Transverse colon (tissue), 4 donors: ENCODE measurements at places on chromosomes 3 and 15.
A peak's percentile ranks its signal among the peaks of the same experiment; 100 is the strongest.

DNA sequence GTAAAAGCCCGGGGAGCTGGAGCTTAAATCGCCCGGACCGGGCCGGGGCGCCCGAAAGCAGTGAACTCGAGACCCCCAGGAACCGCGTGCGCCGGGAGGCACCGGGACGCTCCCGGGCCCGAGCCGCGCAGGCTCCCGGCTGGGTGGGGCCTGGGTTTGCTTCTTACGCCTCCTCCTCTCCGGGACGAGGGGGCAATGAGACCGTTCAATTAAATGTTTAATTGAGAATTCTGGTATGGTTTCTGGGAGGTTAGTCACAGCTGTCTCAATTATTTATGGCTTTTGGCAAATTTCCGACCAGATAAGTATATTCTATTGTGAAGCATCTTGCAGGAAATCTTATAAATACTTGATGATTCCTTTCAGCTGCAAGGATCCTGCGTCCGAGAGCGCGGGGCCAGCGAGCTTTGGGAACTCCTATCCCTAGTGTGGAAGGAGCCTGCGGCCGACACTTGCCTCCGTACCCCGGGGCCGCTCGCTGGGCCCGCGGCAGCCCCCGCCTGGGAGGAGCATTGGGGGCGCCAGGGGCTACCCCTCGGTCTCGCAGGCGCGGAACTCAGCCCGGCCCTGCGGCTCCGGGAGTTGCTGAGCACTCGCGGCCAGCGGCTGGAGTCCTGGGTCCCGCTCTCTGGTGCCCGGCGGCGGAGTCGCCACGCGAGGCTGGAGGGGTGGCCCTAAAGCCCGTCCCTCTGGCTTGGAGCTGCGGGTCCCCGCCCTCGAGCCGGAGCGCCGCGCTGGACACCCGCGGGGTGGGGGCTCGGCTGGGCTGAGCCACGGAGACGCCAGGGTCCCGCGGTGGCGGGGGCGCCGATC, 10.3 kb downstream of the ISL2 start:
- H3K4me1 ChIP-seq, result peaks cover 49% of the 10 kb centered on the region
- no peaks in the 10 kb centered on the region for H3K36me3 ChIP-seq
- peak overlapping the region; percentile 86 for H3K27ac ChIP-seq
- peaks cover 70% of the 10 kb centered on the region for H3K27me3 ChIP-seq
- DNase-seq, result peak; percentile 38

DNA sequence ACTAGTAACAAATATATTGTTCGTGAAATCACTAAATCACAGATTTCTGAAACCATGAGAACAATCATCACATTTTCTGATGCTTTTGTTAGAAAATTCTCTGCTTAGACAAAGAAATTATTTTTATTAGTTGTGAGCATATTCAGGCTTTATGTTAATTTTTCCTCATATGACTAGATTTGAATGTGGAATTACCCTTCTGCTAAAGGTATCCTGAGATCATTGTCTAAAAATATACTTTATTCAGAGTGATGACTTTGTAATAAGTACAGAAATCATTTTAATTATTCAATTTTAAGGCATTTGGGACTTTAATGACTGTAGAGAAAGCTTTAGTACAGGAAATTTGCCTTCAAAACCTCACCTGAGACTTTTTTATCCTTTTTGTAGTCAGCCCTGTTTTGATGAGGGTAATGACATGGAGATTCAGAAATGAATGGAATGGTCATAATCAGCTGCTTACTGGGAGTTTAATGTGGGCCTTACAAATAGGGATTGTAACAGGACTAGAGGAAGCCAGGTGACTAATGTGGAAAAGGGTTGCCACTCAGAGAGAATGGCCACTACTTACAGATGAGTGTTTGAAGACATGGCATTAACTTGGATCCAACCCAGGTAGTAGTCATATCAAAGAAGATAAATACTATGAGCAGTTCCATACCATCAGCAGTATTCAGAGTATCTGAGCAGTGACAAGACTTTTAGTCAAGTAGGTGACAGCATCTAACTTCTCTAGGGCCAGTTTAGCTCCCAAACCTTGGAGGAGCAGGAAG, 148.3 kb downstream of the MBNL1 start:
- no peak overlapping the region for H3K27ac ChIP-seq
- no peak overlapping the region for H3K4me3 ChIP-seq
- H3K36me3 ChIP-seq, result no peaks in the 10 kb centered on the region
- H3K4me1 ChIP-seq, result no peaks in the 10 kb centered on the region

DNA sequence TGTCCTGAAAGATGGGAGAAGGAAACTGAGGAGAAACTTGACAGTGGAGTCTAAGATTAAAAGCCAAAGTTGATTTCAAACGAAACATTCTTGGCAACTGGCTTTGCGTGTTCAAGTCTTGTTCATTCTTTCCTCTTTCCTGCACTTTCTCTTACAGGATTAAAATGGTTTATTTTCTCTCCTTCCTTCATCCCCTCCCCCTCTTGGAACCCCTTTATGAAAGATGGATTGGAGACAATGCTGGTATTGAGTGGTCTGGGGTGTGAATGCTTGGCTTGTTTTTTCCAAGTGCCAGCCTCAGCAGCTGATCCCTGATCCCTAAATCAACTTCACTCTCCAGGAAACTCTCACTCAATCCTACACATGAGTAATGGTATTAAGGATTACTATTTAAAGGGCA, 703 bp upstream of the LSAMP start:
- H3K4me1 ChIP-seq, result no peaks in the 10 kb centered on the region
- H3K4me3 ChIP-seq, result no peak overlapping the region
- no peaks in the 10 kb centered on the region for H3K36me3 ChIP-seq
- no peak overlapping the region for H3K27ac ChIP-seq
- no peak for DNase-seq

- no peaks in the 10 kb centered on the region for H3K27me3 ChIP-seq
- H3K36me3 ChIP-seq, result no peaks in the 10 kb centered on the region
- DNase-seq, result no peak
Measured at GRCh38 chr3:64195789-64196188, 29.5 kb downstream of the PRICKLE2 start.
